ENCODE measurements at places on chromosomes 5 and 9.

GRCh38 chr5:61277190-61277589, 54.9 kb upstream of the ZSWIM6 start:
- no peak for DNase-seq

- no peak for DNase-seq
Measured at GRCh38 chr5:17192191-17192590, 25.2 kb upstream of the BASP1 start.

GRCh38 chr5:40045429-40045828, 620.6 kb upstream of the DAB2 start:
- no peak for DNase-seq

DNA sequence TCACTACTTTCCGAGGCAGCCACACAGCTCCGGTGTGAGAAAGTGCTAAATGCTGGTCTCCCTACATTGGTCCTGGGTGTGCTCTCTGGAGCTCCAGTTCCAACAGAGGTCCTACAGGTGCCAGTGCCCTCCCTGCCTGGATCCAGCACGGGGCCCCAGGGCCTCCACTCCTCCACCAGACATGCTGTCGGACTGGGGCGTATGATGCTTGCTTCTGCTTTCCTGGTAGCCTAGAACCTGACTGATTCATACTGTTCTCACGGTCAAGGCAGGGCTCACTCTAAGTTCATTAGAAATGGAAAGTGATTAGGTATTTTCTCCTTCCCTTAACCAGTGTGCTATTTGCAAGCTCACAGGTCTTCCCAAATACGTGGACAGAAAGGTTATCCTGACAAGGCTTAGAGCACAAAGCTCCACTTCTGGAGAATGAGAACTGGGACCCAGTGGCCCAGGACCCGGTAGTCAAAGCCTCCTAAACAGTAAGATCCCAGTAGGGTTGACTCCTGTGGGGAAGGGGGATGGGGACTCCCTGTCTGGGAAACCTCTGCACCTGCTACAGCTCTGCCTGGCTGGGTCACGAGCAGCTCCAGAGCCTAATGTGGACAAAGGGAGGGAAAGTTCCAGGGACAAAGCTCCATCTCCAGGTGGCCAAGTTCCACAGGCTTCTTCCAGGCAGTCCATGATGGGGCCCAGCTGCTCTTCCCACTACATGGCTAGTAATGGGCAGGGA, 98.1 kb downstream of the PAX5 start:
- DNase-seq: peak; percentile 29

DNA sequence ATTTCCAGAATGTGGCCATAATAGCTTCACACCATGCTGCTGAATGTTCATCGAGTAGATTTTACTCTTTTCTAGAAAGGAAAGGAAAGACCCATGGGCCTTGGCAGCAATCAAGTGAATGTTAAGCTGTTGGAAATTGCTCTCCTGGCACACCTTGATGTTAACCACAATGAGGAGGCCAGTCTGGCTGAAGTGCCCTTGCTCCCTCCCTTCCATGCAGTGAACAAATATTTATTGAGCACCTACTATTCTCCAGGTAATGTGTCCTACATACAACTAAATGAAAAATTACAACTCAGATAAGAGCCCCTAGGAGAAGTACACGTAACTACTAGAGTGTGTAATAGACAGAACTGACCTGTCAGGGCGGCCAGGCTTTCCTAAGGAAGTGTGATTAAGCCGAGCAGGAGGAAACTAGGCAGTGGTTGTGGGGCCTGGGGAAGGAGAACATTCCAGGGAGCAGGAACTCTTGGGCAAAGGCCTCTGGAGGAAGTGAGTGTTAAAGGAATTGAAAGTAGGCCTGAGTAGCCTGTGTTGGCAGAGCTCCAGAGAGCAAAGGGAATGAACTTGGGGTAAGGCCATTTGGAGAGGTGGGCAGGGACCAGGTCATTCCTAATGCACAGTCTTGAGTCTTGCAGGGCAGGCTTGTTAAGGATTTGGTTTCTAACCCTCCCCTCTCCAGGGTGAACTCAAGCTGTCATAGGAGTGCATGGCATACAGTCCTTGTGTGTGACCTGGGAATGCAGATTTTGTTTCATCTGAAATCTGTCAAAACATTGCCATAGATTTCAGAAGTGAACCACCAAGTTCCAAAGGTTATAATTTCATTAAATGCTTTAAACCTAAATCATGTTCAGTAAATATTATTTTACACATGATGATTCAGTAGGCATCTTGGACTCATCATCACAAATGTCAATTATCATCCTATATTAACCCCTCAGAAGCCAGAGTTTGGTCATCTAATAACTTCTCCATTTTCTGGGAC, 9.0 kb upstream of the ZSWIM6 start:
- no peak for DNase-seq

GRCh38 chr9:74303945-74304344, 193.2 kb upstream of the RORB start:
- DNase-seq: no peak

DNA sequence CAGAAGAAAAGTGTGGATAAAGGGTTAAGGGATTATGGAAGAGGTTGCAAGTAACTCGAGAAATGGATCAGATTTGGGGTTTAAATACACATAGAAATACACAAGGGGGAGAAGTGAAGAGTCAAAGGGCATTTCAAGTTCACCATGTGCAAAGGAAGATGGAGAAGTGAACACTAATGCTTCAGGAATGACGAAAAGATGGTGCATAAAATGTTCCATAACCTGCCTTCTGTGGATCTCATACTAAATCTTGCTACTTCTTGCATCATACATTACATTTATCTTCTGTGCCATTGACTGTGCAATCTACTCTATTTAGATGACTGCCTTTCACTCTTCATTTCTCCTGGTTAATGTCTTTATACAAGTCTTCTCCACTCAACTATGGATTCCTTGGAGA, 5.7 kb upstream of the SMC2 start:
- no peak for DNase-seq

GRCh38 chr5:95621839-95622629, 2.1 kb downstream of the GPR150 start:
- no peak for DNase-seq

DNA sequence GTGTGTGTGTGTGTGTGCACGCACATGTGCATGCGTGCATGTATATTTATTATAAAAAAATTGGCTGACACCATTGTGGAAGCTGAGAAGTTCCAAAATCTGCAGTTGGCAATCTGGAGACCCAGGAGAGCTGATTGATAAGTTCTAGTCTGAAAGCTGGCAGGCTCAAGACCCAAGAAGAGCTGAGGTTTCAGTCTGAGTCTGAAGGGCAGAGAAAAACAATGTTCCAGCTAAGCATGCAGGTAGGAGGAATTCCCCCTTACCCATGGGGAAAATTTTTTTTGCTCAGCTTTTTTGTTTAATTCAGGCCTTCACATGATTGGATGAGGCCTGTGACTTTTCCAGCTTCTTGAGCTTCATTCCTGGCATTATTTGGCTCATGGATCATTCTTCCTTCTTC, 31.2 kb upstream of the ACTBL2 start:
- no peak for DNase-seq

- no peak for DNase-seq
Measured at GRCh38 chr9:36450110-36450732, 50.2 kb upstream of the RNF38 start.

- DNase-seq: peak; percentile 1
Measured at GRCh38 chr5:139140591-139141071, 57.5 kb downstream of the SIL1 start.

GRCh38 chr9:95171001-95171400, 146.5 kb downstream of the FANCC start:
- no peak for DNase-seq

DNA sequence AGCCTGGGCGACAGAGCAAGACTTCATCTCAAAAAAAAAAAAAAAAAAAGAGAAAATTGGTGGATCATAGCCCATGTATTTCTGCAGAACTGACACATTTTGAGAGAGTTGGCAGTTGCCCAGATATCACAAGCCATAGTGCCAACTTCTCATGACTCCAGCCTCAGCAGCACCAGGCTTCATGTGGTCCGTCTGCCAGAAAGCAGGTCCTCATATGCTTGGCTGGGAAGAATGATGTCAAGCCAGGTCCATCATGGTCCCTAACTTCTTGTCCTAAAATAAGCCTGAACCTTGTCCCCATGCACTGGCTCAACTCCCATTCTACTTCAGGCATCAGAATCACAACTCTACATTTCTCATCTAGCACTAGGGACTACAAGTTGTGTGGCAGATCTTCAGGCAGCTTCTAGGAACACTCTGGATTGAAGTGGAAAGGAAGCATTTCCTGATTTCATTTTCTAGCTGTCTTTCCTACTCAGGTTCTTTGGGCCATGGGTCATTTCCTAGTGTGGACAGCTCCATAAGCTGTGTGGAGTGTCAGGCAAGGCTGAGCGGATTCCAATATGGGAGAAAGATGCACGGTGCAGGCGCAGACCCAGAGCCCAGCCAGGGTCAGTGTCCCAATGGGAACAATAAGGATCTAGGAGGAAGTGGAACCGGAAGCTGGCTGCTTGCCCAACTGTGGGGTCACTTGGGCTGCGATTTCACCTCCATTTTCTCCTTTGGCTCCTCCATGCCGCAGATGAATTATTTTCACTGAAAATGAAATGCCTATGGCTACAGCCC, 90.1 kb downstream of the LMNB1 start:
- DNase-seq: no peak

DNA sequence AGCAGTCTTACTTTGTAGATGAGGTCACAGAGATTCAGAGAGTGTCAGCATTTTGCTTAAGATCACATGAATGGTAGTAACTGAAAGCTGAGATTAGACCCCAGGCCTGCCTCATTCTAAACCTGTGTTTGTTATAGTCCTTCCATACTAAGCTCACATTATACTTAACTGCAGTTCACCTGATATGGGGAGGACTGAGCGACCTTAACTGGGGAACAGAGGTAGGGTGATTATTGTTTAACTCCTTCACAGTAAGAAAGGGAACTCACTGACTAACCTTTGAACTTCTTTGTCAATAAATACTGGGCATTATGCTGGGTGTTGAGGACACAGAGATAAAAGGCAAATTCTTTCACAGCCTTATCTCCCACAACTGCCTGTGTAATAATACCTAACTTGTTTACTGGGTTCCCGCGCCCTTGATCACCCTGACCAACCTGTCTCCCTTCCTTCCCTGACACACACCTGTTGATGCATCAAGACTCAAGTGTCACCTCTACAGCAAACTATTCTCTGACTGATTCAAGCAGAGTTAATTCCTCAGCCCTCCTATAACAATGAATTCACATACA, 27.2 kb downstream of the DEPDC1B start:
- DNase-seq: no peak
